T-helper 2 cell (primary cell): ENCODE measurements at places on chromosomes 5 and 9.

DNA sequence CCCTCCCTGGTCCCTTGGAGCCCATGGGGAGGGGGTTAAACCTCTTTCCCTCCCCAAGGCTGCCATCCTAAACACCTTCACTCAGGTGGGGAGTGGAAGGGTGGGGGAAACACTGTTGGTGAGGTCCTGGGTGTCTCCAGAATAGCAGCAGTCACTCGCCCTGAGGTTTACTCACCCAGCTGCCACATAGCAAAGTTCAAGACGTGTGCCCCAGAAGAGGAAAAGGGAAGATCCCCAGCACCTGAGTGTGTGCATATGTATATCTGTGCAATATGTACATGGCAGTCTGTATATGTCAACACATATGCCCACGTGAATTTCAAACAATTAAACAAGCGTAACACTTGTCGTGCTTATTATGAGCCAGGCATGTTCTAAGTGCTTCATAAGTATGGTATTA, 31.3 kb upstream of the SMU1 start:
- no peak for DNase-seq

GRCh38 chr5:132775476-132775961, 1.5 kb downstream of the SEPTIN8 start:
- no peak for DNase-seq

DNA sequence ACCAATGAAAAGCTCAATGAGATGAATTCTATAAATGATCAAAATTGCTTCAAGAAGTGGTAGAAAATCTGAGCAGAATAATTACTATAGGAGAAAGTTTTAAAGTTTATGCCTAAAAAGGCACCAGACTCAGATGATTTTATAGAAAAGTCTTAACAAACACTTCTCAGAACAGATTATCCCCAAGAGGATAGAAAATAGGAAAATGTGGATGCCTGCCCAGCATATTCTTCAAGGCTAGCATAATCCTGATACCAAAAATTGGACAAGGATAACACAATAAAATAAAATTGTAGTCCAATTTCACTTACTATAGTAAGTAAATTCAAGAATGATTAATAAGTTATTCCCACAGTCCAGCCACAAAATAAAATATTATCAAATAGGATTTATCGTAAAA, 397.0 kb downstream of the NR2F1-AS1 start:
- no peak for DNase-seq

DNA sequence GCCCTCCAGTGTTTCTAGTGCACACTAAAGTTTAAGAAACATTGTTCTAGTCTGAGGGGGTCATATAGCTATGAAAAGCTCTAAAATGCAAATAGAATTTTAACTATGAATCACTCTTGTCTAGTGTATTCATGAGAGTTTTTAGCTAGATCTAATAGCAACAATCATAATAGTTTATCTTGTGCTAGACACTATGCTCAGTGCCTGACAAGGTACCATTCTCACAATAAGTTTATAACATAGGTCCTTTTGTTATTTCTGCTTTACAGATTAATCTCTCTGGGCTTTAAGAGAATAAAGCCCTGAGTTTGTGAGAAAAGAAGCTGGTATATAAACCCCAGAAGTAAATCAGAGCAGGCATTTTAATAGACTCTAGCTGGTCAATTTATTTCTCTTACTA, 2120.7 kb downstream of the MAT2B start:
- no peak for DNase-seq

- no peak for DNase-seq
Observed at GRCh38 chr9:99129091-99129490, 24.2 kb downstream of the TGFBR1 start.

- no peak for DNase-seq
Observed at GRCh38 chr5:67241326-67241725, 44.7 kb upstream of the CD180 start.

DNA sequence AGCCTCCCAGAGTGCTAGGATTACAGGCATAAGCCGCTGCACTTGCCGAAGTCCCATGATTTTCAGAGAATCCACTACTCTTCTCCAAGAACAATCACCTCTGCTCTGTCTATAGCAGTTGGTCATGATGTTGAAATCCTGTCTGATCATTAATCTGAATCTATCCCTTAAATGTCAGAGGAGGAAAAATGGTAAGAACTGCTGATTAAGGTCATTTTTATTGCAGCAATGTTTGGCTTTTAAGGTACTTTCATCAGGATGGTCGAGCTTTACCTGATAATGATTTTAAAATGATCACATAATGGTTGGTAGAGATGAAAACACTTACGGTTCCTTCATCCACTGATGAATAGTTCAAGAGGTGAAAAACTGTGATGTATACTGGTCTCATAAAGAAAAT, 968.6 kb downstream of the TLE4 start:
- no peak for DNase-seq

DNA sequence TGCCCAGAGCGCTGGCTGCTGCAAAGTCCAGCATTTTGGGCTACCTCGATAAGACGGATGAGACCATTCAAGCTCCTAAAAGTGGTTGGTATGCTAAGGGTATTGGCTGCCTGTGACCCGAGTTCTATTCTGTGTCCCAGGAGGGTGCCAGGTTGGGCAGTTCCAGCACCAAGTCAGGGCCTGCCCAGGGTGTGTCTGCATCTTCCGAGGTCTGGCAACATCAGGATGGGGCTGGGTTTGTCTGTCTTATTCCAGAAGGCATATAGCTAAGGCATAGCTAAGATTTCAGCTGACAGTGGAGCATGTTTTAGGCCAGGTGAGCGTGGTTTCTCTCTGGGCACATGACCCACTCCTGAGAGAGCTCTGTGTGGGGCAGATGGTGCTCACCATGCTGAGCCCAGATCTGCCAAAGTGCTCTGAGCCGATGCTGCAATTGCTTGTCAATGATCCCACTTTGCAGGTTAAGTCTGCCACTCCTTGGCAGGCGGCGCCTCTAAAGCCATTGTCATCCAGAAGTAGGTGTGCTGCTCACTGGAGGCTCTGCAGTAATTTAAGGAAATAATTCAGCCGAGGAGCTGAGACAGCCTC, 7.8 kb downstream of the SLC9A3 start:
- no peak for DNase-seq

- no peak for DNase-seq
Observed at GRCh38 chr9:70066874-70067273, 23.2 kb downstream of the MAMDC2 start.

DNA sequence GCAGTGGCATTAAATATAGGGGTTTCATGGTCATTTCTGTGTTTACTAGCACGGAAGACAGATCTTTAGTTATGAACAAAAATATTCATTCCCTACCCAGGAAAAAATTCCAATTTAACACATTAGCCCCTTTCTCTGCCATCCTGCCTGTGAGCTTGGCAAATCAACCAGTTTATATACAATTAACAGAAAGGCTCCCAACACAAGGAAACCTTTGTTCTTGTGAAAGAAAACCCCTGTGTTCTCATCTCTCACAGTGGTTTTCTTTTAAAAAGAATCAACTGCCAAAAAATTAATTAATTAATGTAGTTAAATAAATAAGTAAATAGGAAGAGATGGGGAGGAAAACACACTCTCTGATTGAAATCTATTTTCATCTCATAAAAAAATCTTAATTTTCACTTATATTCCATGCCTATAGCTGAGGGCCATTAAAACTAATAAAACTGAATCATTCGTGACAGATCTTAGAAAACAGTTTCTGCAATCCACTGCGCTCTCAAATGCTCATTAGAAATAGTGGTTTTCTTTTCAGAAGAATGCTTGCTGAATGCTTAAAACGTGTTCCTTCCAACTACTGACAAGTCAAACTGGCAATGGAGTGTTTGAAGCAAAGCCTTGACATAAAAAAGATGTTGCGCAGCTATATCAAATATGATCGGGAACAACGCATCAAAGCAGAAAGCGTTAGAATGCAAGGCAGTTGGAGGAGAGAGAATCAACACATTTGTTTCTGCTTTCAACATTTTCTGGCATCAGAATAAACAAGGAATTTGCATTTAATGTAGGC, 387.7 kb downstream of the TLR4 start:
- no peak for DNase-seq

- no peak for DNase-seq
Observed at GRCh38 chr5:42268630-42269029, 154.6 kb upstream of the GHR start.

- no peak for DNase-seq
Observed at GRCh38 chr9:2215921-2216441, 200.8 kb downstream of the SMARCA2 start.

GRCh38 chr9:3224931-3225330, 300.9 kb downstream of the RFX3 start:
- no peak for DNase-seq

DNA sequence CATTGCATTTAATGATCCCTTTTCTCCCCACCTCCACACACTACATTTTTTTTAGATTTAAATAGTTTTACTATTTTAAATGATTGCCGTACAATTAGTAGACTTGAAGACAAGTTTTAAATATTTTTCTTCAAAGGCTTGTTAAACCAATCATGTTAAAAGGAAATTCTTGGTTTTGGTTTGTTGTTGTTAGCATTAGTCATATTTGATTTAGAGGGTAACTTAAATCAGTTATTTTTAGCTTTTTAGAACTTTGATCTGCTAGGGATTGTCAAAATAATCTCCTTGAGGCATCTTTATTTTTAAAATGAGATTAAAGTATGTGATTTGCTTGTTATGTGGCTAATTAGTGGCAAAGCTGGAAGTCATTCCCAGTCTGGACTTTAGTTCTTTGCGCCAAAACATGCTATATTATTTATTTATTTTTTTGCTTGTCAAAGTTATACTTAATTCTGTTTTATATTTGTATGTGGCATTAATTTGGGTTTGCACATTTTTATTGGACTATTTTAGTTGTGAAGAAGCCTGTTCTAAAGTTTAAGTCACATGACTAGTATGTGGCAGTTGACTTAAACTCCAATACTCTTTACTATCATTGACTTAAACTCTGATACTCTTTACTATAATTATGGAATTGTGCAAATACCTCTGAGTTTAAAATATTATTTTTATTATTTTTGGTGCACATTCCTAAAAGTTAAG, 14.7 kb downstream of the ITGA1 start:
- DNase-seq: no peak

GRCh38 chr5:178419651-178420050, 170.5 kb downstream of the COL23A1 start:
- DNase-seq: no peak

DNA sequence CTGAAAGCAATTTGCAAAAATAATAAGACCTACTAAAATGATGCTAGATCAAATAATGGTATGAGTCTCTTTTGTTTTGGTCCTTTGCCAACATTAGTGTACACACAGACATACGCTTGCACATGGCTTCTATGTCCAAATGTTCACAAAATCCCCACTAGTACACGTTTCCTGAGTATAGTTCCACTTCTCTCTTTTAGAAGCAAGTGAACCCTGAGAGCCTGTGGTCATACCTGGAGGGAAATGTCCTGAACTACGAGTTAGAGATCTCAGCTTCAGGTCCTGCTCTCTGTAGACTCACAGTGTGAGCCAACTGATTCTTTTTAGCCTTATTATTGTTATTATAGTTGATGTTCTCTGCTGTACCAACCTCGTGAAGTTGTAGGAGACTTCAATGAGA, 47.3 kb upstream of the ACTBL2 start:
- no peak for DNase-seq

- DNase-seq: no peak
Observed at GRCh38 chr5:20113031-20113715, 125.2 kb upstream of the CDH18 start.

DNA sequence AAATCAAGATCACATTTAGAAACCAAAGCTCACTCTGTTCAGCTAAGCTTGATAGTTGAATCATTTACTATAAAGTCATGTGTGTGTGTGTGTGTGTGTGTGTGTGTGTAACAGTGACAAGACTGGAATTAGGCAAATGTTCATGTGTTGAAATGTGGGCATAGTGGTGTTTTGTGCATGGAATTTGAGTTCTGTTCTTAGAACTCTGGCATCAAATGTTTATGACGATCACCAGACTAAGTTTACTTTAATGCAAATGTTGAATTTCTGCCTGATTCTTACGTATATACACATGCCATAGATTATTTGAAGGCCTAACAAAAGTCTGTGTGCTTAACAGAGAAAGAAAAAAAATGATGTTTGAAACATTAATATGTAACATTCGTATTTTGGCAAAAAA, 72.8 kb upstream of the COL5A1 start:
- DNase-seq: no peak

DNA sequence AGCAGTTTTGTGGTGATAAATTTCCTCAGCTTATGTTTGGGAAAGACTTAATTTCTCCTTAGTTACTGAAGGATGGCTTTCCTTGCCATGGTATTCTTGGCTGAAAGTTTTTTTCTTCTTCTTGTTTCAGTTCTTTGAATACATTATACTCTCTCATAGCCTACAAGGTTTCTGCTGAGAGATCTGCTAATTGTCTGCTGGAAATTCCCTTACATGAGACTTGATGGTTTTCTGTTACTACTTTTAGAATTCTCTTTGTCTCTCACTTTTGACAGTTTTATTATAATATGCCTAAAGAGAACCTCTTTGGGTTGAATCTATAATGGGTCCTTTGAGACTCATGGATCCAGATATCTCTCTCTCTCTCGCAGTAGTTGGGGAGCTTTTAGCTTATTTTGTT, 693.6 kb downstream of the PRELID2 start:
- DNase-seq: no peak

GRCh38 chr9:89363311-89363670, 45.0 kb downstream of the SECISBP2 start:
- no peak for DNase-seq

GRCh38 chr5:55982957-55983381, 11.8 kb downstream of the IL6ST start:
- no peak for DNase-seq

DNA sequence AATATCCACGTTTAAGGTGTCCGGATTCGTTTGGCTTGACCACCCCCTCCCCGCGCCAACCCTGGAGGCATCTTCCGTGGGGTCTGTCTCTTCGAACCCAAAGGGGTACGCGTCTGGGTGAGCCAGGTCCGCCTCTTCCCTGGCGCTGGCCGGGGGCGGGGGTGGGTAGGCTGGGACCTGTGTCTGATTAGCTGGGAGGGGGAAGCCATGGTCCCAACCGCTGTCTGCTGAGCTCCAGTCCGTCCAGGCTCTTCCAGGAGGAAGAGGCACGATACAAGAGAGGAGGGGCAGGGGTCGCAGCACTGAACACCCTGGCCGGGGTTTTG, at the start of gene LVRN:
Gene LVRN, plus strand, starts transcription at position 237 of the 326 bp plus-strand sequence. CDS start 143 bp downstream, outside the sequence.
- DNase-seq: no peak

- DNase-seq: peak; percentile 20
Observed at GRCh38 chr9:136576269-136576626, 30.4 kb upstream of the NOTCH1 start.

- DNase-seq: no peak
Observed at GRCh38 chr5:35338157-35338453, 107.8 kb upstream of the PRLR start.

GRCh38 chr9:115849679-115850412, 303.7 kb upstream of the PAPPA start:
- no peak for DNase-seq

- no peak for DNase-seq
Observed at GRCh38 chr9:108512426-108513173, 343.2 kb downstream of the ACTL7B start.
